ENCODE measurements at places on chromosomes 1 and 21.
A peak's percentile ranks its signal among the peaks of the same experiment; 100 is the strongest.

- no peak for DNase-seq
Observed at GRCh38 chr21:45573452-45574035, 31.3 kb upstream of the SLC19A1 start.

- DNase-seq: no peak
Observed at GRCh38 chr1:21042929-21043605, 133.6 kb downstream of the EIF4G3 start.

GRCh38 chr1:1371364-1371745 lies 3.7 kb downstream of the AURKAIP1 start:
- no peak for DNase-seq

GRCh38 chr1:87739704-87740103 lies 411.0 kb downstream of the LMO4 start:
- no peak for DNase-seq

- no peak for DNase-seq
Observed at GRCh38 chr1:169696273-169697100, 14.9 kb downstream of the SELL start.

GRCh38 chr21:36985751-36986594 lies 19.5 kb upstream of the HLCS start:
- no peak for DNase-seq

- DNase-seq: no peak
Observed at GRCh38 chr1:229751610-229752009, 125.6 kb downstream of the URB2 start.

DNA sequence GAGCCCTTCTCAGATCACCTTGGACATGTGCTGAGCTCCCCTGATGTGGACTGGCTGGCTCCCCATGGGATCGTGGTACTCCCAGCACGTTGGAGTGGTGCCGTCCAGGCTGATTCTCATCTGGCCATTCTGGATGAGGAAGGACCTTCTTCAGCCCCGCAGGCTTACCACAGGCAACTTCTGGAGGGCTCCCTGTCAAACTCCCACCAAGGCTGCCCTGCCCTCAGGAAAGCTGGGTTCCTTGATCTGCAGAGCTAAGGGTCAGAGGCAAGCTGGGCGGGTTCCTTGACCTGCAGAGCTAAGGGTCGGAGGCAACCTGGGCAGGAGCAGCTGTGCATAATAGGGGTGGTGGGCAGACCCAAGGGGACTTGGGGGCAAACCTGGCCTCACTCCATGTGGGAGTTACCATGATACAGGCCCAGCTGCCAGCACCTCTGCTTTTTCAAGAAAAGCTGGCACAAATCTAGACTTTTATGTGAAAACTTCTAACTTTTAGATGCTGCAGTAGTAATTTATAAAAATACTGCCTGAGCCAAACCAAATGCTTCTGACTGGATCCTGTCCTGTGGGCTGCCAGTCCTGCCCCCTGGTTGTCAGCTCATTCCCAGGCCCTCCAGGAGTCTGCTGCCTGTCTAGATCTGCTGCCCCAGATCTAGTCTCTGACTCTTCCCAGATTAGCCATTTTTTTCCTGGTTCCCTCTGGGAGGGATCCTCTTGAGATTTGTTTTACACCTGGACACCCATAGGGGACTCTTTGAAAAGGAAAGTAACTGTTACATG lies 5.6 kb upstream of the THEM5 start:
- DNase-seq: no peak

- no peak for DNase-seq
Observed at GRCh38 chr1:26156285-26157038, 2.4 kb upstream of the FAM110D start.

- DNase-seq: peak; percentile 70
Observed at GRCh38 chr1:1200876-1201810, 5.2 kb downstream of the TNFRSF18 start.

- no peak for DNase-seq
Observed at GRCh38 chr1:183032122-183032921, 9.1 kb downstream of the LAMC1 start.

GRCh38 chr1:87851490-87851889 lies 522.8 kb downstream of the LMO4 start:
- no peak for DNase-seq

DNA sequence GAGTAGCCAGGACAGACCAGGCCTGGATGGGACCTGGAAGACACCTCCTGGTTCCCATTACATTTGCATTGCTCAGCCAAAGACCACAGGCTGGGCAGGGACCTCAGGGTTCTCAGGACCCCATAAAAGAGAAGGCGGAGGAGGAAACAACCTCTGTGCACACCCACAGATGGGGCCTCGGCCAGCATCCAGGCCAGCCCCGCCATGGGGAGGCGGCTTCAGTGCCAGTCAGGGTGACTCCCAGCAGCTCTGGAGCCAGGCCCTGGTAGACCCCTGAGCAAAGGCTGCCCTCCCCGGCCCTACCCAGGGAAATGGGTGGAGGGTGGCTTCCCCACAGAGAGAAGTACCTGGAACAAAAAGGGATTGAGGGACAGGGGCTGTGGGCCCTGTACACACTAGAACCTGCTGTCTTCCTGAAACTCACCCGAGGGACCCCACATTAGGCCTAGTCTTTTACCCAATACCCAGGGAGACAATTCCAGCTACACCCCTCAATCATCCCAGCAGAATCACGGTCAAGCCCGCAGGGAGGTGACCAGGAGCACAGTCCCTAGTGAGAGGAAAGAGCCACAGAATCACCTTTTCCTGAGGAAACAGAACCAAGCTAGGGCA lies 64.5 kb downstream of the PSMG1 start:
- DNase-seq: no peak

DNA sequence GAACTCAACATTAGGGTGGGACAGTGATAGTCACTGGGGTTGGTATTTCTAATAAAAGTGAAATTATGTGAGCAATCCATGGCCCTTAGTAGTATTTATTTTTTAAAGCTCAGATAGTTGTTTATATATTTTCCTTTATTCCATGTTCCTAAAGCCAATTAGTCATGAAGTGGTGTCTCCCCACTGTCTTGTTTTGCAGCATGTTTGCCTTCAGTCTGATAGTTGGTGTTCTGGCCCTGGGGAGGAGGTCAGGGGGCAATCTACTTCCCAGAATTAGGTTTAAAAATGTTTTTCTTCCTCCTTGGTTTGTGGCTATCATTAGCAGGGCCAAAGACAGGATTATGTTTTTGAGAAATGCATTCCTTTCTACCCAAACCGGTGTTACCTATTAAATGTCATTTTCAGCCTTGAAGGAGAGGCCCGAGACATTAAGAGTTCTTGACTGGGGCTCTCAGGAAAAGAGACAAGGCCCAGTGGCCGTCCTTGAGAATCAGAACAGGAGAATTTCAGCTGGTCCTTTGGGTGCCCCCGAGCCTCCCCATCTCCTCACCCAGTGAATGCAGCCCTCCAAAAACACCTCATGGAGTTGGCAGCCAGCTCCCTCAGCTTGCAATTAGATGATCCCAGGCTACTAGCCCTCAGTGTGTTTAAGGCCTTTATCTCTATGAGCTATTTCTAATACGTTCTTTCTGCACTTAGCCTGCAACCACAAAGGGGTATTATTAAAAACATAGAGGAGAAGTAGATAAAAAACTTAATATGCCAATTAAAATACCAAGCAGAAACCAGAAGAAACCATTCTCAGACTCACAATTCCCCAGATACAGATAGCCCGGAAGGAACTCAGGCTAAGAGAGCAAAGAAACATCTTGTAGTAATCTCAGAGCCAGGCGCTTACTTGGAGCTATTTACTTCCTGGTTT lies 71.3 kb upstream of the NGF start:
- DNase-seq: no peak

DNA sequence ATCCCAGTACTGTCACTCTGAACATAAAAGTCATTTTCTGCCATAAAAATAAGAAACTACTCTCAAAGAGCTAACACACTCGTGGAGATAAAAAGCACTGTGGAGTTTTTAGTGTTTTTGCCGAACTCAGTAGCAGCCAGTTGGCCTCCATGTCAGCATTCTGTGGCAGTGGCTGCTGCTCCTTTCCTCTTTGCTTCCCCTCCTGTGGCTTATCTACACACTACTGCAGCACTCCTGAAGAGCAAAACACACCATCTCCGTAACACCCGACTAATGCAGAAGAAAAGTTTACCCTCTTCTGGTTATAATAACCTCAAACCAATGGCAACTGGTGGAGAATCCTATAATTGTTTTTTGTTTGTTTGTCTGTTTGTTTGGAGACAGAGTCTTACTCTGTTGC lies 44.9 kb downstream of the RAB3GAP2 start:
- DNase-seq: no peak

GRCh38 chr1:38045401-38046332 lies 926 bp downstream of the POU3F1 start:
- no peak for DNase-seq

DNA sequence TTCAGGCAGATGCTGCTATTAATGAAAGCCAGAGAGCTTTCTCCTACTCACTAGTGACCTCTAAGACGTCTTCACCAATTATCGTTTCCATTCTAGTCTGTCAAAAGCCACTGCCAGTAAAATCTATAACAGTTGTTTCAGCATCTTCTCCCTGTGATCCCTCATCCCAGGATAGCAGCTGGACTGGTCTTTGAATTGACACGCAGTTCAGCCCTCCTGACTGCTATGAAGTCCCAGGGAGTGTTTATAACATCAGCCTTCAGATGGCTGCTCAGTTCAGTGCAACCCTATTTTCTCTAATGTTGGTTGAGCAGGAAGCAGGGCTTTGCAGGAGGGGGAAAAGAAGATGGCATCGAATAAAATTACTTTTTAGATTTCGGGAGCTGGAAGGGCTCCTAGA lies 23.6 kb upstream of the MARK1 start:
- DNase-seq: no peak

Data from stimulated activated CD8-positive, alpha-beta memory T cell treated with anti-CD3 and anti-CD28 coated beads, Interleukin-7, amount 100 ng/mL, for 1 hour (primary cell).